Nephron progenitor cell (in vitro differentiated cells): ENCODE measurements at places on chromosomes 2 and 18.

DNA sequence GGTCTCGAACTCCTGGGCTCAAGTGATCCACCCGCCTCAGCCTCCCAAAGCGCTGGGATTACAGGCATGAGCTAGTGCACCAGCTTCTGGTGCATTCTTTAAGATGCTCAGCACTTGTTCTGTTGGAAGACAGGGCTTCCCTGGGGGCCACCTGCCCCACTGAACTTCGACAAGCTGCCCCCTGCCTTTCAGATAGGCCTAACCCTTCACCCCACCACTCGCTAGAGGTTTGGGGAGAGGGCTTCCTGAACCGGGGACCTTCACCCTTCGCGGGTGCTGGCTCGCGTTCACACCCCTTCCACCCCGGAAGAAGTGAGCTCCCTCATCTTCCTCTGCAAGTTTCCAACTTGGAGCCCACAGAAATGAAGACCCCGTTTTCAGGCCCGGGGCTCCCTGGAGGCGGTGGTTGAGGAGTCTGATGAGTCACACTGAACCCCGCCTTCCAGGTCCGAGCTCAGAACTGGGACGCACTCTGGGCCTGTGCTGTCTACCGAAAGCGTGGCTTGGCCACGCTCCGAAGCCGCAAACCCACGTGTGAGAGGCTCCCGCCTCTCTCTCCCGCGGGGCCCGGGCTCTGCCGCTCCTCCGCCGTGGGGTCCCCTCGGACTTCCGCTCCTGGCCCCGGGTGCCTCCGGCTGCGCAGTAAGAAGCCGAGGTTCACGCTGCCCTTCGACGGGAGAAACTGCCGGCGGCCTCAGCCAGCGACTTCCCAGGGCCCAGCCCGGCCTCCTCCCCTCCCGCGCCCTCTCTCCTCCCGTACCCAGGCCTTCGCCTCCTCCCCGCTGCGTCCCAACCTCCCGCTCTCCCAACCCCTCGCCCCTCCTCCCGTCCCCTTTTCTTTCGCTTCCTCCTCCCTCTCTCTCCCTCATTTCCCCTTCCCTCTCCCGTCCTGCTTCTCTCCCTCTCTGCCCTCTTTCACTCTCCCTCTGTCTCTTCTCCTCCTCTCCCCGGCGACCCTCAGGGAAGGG lies 47.5 kb upstream of the SP3 start:
- no peaks in the 10 kb centered on the region for H3K36me3 ChIP-seq
- no peak overlapping the region for H3K27ac ChIP-seq
- DNase-seq = peak; percentile 52
- peak overlapping the region; percentile 56 for H3K4me3 ChIP-seq
- peaks cover 49% of the 10 kb centered on the region for H3K4me1 ChIP-seq

- no peak overlapping the region for H3K4me3 ChIP-seq
- H3K4me1 ChIP-seq = no peaks in the 10 kb centered on the region
- DNase-seq = no peak
- H3K27me3 ChIP-seq = no peaks in the 10 kb centered on the region
- H3K36me3 ChIP-seq = peaks cover 5% of the 10 kb centered on the region
Measured at GRCh38 chr2:116450990-116451389, 1363.5 kb upstream of the DDX18 start.

DNA sequence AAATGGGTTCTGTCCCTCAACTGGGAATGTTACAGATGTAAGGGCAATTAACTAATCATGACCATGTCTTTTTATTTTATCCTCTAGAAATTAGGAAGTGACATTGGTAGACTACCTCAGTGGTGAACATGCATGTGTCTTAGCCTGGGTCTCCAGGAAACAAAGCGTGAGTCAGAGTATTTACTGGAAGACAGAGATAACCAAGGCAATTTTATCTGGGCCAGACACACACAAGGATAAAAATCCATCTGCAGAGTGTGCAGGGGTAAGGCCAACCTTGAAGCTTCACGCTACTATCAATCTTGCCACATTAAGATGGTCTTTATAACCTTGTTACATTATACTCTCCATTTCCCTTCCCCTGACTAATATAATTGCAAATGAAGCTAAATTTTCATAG lies 487.5 kb downstream of the SUCLG1 start:
- no peak overlapping the region for H3K4me3 ChIP-seq
- H3K27me3 ChIP-seq = no peaks in the 10 kb centered on the region
- DNase-seq = no peak

- no peak overlapping the region for H3K27ac ChIP-seq
- H3K27me3 ChIP-seq = peaks cover 6% of the 10 kb centered on the region
- H3K4me1 ChIP-seq = no peaks in the 10 kb centered on the region
Measured at GRCh38 chr2:135259123-135259522, 207.0 kb downstream of the RAB3GAP1 start.

DNA sequence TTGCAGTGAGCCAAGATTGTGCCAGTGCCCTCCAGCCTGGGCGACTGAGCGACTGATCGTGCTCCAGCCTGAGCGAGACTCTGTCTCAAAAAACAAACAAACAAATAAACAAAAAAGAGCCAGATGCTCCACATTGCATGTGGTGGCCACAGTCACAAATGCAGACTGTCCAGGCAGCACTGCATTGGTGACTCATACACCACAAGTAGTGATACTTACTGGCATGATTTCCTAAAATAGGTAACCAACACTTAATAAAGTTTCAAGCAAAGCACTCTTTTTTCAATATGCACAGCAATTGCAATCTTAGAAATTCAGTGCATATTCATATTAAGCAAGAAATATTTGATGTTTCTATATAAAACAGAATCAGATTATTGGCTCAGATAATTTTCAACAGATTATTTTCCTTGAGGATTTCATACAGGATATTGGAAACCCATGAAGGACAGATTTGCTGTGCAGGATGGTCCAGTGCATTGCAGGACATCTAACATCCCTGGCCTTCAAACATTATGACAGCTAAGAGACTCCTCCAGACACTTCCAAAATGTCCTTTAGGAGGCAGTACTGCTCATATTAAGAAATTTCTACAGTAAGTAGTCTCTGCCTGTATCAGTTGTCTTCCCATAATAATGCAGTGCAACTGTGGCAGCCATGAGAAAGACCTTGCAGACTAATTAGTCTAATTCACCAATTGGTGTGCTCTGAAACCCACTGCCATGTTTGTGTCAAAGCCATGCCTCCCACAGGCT lies 10.5 kb upstream of the SLC1A4 start:
- peaks cover 4% of the 10 kb centered on the region for H3K27me3 ChIP-seq
- no peak overlapping the region for H3K27ac ChIP-seq

GRCh38 chr2:235966396-235966795 lies 201.8 kb downstream of the GBX2 start:
- H3K27ac ChIP-seq = no peak overlapping the region
- H3K4me1 ChIP-seq = peaks cover 34% of the 10 kb centered on the region
- DNase-seq = no peak
- H3K27me3 ChIP-seq = peaks cover 11% of the 10 kb centered on the region
- H3K36me3 ChIP-seq = peaks cover 22% of the 10 kb centered on the region

- no peak for DNase-seq
- H3K4me1 ChIP-seq = no peaks in the 10 kb centered on the region
- no peaks in the 10 kb centered on the region for H3K36me3 ChIP-seq
- H3K27ac ChIP-seq = no peak overlapping the region
- peaks cover 14% of the 10 kb centered on the region for H3K27me3 ChIP-seq
Measured at GRCh38 chr18:11324510-11324909, 175.1 kb upstream of the PIEZO2 start.

DNA sequence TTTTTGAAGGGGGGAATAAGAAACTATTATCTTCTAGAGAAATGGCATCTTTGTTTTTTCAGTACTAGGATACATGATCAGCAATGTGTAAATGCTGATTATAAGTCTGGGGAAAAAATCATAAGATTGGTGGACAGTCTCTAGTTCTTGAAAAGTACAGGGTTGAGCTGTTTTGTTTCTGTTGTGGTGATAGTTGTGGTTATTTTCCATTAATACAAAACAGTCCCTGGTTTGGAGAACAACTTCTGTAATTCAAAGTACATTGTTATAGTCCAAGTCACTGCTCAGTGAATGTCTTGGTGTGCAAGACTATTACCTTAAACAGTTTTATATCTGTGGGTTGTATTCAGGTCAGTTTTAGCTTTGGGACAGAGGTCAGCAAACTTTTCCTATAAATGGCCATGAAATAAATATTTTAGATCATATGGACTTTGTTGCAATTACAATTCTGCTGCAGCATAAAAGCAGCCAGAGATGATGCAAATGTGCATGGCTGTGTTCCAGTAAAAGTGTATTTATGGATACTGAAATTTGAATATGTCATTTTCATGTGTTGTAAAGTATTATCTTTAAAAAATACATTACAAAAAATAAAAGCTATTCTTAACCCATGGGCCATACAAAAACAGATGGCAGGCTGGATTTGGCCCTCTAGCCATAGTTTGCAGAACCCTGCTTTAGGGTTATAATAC lies 111.0 kb downstream of the CERS6 start:
- H3K4me3 ChIP-seq = no peak overlapping the region
- no peak overlapping the region for H3K27ac ChIP-seq
- no peaks in the 10 kb centered on the region for H3K4me1 ChIP-seq
- no peaks in the 10 kb centered on the region for H3K27me3 ChIP-seq
- peaks cover 27% of the 10 kb centered on the region for H3K36me3 ChIP-seq

DNA sequence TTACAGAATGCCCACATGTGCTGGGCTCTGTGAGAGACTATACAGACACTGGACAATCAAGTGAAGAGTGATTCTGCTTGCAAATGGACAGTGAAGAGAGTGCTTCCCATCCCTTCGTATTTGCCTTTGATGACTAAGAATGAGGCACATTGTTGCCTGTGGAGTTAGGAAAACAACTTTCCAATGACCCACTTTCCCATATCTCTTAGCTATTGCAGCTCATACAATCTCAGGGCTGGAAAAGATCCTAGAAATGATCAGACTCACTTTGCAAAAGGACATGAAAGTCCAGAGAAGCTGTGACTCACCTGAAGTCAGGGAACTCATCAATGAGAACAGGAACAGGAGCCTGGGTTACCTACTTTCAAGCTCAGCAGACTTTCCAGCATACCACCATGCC lies 440.5 kb upstream of the TCF4 start:
- H3K36me3 ChIP-seq = peaks cover 5% of the 10 kb centered on the region
- no peak overlapping the region for H3K27ac ChIP-seq
- DNase-seq = no peak
- H3K27me3 ChIP-seq = no peaks in the 10 kb centered on the region
- H3K4me3 ChIP-seq = no peak overlapping the region
- peaks cover 6% of the 10 kb centered on the region for H3K4me1 ChIP-seq

DNA sequence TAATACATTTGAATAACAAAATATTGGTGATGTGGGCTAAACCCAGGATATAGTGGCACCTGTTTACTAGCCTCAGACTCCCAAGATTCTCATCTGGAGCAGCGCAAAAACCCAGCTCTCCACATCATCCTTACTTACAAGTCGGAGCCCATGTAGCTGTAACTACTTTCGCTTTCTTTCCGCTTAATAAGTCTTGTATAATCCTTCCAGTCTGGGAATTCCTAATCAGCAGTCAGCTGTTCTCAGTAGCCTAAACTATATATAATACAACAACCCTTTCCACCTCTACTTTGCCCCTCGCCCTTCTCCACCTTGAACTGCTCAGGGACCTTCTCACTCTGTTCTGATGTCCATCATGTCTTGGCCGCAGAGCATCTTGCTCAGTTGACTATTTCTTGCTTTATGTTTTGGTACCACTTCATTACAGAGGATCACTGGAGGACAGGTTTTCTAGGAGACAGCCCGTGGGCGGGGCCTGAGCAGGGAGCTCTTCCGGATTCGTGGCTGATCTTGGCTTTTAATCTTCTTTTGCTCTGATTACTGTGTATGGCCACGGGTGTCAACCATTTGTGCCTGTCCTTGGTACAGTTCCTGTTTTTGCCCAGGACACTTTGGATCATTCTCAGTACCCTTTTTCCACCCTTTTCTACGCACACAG lies 119.9 kb upstream of the SERTAD2 start:
- DNase-seq = no peak
- no peak overlapping the region for H3K4me3 ChIP-seq
- no peak overlapping the region for H3K27ac ChIP-seq

DNA sequence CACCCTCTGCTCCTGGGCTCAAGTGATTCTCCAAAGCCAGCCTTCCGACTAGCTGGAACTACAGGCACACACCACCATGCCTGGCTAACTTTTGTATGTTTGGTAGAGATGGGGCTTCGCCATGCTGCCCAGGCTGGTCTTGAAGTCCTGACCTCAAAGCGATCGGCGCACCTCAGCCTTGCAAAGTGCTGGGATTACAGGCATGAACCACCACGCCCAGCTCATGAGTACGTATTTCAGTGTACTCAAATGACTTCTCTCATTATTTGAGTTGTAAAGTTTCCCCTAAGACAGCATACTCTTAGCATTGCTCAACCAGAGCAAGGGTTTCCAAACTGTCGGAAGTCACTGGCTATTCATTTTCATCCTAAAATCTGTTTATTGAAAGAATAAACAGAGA lies 40.3 kb downstream of the IMPA2 start:
- H3K36me3 ChIP-seq = peaks cover 59% of the 10 kb centered on the region
- no peak overlapping the region for H3K27ac ChIP-seq
- no peak for DNase-seq
- H3K4me3 ChIP-seq = no peak overlapping the region
- no peaks in the 10 kb centered on the region for H3K27me3 ChIP-seq
- H3K4me1 ChIP-seq = peaks cover 10% of the 10 kb centered on the region

DNA sequence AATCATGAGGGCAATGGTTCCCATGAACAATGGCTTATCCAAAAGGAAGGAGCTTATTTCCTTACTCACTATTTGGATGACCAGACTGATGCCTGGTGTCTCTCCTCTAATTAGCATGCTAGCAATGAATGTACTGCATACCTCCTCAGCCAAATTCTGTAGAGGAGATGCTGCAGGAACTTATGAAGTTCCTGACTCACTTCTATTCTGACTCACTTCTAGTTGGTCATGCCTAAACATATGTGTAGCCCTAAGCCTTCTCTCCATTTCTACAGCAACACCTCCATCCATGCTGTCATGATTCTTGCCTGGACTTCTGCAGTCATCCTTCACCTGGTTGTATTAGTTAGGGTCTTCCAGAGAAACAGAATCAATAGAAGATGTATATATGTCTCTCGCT lies 59.9 kb upstream of the MRPS9 start:
- no peaks in the 10 kb centered on the region for H3K36me3 ChIP-seq
- H3K27me3 ChIP-seq = peaks cover 9% of the 10 kb centered on the region
- H3K4me3 ChIP-seq = no peak overlapping the region
- no peak for DNase-seq
- no peak overlapping the region for H3K27ac ChIP-seq
- no peaks in the 10 kb centered on the region for H3K4me1 ChIP-seq
